ENCODE measurements at places on chromosomes 4 and X. TPM values are rescaled to one million over a fixed set of nuclear protein-coding genes. Genes with fewer than 3 reads are reported as not detected.

DNA sequence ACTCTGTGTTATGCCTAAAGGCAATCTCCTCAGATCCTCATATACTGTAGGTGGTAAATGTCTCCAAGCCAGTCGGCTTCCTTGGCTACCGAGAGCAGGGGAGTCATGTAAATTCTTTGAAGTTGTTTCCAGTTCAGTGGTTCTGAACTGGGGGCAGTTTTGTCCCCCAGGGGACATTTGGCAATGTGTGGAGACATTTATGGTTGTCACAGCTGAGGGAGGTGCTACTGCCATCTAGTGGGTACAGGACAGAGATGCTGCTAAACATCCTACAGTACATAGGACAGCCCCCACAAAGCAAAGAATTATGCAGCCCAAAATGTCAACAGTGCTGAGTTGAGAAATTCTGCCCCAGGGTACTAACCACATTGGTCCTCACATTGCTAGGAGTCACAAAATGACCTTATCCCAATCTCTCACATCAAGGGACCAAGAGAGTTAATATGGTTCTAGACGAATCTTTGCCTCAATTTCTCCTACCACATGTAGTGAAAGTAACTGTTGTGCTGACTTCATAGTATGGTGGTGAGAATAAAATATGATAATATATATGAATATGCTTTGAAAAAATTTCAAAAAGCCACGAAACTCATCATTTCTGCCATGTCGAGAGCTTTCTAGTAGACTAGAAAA lies 104.4 kb upstream of the ARHGAP24 start:
- DNase-seq, result peak; percentile 40

GRCh38 chr4:87060957-87061356 lies 126.1 kb downstream of the AFF1 start:
- no peak for DNase-seq

DNA sequence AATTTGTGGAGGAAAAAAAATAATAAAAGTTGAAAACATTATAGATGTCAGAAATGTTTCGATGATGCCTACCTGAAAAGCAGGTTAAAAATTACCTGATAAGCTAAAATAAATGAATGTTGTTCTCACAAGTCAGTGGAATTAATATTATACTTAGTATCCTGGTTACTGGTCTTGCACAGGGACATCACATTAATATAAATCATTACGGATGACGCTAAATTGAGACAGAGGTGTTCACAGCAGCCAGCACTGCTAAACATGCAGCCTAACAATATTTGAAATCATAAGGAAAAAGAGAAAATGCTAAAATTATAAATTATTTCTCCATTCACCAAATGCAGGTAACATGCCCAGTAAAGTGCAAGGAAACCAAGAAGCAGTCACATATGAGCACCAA lies 1130.0 kb downstream of the STPG2 start:
- no peak for DNase-seq

DNA sequence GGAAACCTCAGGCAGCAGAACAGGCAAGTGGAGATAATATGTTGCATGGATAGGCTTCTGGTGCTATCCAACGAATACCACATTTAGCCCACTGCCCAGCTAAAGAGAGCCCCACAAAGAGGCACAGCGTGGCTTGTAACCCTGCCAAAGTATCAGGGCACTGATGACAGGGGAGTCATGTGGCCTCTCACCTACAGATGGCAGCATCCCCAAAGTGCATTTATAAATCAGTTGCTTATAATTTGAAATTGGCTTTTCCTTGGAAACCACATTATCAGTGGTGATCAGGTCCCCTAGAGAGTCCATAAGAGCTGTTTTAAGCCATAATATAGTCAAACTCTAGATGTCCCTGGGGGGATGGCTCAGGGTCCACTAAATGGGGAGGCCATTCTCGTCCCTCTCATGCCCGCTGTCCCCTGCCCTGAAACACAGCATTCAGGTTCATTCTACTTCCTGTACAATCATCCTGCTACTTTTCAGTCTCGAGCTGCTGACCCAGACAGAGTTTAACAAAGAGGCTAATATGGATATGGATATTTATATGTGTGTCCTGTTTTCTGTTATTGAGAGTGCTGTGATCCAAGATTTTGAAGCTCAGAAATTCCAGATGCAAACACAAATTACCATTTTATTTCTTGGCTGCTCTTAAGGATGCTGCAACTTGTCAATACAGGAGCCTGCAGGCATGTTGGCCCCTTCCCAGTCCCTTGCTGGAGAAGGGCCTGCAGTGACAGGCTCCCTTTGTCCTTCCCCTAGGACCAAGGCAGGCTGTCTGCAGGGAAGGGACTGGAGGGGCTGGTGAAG lies 28.5 kb downstream of the SRPX start:
- DNase-seq, result peak; percentile 29

GRCh38 chr4:11497212-11497806 lies 68.6 kb upstream of the HS3ST1 start:
- DNase-seq, result no peak

- no peak for DNase-seq
Observed at GRCh38 chr4:169219440-169219839, 51.3 kb downstream of the SH3RF1 start.

GRCh38 chr4:71417150-71417549 lies 78.3 kb downstream of the SLC4A4 start:
- no peak for DNase-seq

DNA sequence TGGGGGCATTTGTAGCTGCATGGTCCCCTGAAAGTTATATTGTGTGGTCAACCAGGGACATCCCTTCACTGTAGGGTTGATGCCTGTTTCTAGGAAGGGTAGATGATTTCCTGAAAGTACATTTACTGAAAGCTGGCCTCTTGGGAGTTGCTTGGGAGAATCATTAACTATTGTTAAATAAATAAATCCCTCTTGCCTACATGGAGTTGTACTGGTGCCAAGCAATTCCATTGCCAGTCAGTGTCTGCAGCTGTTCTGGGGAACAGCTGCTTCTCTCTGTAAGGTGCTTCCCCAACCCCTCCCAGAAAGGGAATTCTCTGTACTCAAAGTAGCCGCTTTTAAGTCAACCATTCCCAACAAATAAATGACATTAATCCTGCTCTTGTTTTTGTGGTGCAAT lies 51.1 kb downstream of the C4orf51 start:
- DNase-seq, result no peak

GRCh38 chr4:4320528-4320927 lies 30.5 kb downstream of the ZBTB49 start:
- DNase-seq, result no peak

- no peak for DNase-seq
Observed at GRCh38 chr4:109123951-109124350, 178.5 kb downstream of the COL25A1 start.

GRCh38 chr4:148495463-148495862 lies 53.2 kb upstream of the NR3C2 start:
- DNase-seq, result no peak

- no peak for DNase-seq
Observed at GRCh38 chrX:30309139-30309571, at the start of gene NR0B1. Gene NR0B1, minus strand, starts transcription at chrX:30309390. Its CDS starts 27 bp downstream, at chrX:30309363.

DNA sequence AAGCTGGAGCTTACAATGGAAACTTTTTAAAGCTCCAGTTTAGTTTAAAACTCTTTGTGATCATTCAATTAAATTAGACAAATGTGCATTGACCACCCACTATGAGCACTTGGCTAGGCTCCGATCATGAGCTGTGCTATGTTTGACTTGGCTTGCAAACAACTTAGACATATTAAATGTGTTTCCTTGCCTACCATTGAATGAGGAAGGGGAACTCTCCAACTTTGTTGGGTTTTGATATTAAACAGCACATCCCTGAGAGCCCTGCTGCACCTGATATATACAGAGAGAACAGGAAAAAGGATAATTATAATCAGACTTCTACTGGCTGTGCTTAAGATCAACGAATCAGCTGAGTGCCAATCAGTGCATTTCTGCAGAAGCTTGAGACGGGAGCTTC lies 71.4 kb upstream of the ADGRL3 start:
- no peak for DNase-seq

DNA sequence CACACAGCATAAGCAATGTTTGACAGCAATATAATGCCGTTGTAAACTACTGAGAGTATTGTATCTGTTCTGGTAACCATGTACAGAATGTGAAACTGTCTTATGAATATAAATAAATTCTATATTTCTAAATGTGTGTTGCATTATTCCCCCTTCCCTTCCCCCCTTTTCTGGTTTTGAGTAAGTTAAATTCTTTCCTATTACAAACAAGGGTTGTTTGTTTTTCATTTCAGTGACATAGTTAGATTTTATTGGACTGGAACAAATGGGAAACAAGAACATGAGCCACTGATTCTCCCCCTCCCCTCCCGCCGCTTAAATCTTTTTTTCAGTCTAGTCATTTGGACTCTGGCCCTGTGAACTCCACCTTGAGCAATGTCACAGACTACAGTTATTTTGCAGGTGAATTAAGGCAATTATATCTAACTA lies 69.8 kb downstream of the GPAT3 start:
- DNase-seq, result no peak

- DNase-seq, result no peak
Observed at GRCh38 chrX:127030016-127030748, 210.7 kb downstream of the PRR32 start.

DNA sequence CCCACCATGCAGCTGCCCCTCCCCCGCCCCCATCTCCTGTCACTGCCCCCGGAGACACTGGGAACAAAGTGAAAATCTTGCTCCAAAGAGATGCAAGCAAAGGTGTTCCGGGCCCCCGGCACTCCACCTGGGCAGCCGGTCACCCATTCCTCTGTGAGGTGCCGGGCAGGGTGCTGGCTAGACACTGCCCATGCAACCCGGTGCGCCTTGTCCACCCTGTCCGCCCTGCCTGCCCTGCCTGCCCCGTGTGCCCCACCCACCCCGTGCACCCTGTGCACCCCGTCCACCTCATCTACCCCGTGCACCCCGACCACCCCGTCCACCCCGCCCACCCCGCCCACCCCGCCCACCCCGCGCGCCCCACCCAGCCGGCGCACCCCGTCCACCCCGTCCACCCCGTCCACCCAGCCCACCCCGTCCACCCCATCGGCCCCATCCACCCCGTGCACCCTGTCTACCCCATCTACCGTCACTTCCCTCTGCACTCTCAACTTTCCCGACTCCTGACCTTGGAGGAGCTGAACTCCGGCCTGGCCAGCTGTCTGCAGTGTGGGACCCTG lies 31.9 kb upstream of the FGFR3 start:
- DNase-seq, result no peak

DNA sequence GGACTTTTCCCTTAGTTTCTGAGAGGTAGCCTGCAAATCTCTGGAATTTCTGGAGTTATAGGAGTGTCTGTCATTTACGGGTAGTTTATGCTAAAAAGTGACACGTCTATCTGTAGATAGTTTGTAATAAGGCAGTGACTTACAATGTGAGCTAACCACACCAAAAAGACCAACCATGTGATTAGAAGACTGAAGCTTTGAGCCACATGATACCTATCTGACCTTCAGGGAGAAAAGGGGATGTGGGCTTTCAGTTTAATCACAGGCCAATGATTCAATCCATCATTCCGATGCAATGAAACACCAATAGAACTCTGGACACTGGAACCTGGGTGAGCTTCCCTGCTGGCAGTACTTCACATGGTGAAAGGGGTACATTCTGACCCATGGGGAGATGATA lies 254.6 kb upstream of the GK2 start:
- DNase-seq, result no peak

- DNase-seq, result no peak
Observed at GRCh38 chrX:125151146-125151545, 168.5 kb upstream of the TEX13C start.

- DNase-seq, result no peak
Observed at GRCh38 chr4:26388671-26389070, 67.9 kb downstream of the RBPJ start.

DNA sequence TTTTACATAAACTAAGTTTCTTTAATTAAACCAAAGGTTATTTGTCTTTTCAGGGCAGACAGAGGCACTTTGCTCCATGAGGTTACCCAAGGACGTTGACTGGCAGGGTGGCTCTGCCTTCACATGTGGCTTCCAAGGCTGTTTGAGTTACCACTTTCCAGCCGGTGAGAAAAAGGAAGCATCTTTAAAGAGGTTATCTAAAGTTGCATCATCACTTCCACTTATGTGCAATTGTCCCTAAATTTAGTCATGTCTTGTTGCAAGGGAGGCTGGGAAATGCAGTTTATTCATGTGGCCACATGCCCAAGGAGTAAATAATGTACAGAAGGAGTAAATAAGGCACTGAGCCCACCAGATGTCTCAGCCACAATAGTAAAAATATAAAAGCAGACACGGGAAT lies 29.0 kb upstream of the RAP1GDS1 start:
- peak; percentile 4 for DNase-seq

DNA sequence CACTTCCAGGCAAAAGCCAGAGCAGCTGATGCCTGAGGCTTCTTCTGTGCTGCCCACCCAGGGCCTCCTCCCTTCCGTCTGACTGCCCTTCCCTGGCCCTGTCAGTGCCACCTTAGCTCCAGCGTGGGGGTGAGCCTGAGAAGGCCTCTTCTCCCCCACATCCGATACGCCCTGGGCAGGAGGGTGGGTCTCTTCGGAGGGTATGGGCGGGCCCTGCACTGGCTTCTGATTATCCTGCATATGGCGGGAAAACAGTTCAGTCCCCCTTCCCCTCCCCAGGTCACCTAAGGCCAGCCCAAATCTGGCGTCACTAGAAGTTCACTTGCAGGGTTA lies 256.7 kb downstream of the FBXW7 start:
- DNase-seq, result no peak

GRCh38 chr4:186294160-186294559 lies 28.2 kb downstream of the F11 start:
- DNase-seq, result no peak

- no peak for DNase-seq
Observed at GRCh38 chr4:186885289-186885688, 161.6 kb upstream of the FAT1 start.

GRCh38 chr4:40185830-40186664 lies 10.8 kb upstream of the RHOH start:
- no peak for DNase-seq

DNA sequence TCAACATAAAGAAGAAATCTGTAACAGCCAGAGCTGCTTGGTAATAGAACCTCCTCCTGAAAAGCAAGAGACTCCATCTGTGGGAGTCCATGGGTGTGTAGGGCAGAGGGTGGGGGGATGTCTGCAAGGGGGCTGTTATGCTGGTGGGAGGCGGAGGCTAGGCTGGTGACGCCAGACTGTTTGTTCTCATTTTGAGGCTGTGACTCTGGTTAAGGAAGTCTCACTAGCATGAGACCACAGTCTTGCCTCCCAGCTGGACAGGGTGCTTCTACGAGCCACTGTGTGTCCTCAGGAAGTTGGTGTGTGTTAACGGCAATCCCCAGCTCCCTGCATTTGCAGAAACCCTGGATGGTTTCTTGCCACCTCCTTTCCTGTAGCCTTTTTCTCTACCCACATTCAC lies 79.8 kb downstream of the NSUN7 start:
- DNase-seq, result no peak

Gene PAGE4
- polyA plus RNA-seq, result not detected

Gene PAGE5
- polyA plus RNA-seq, result not detected

Gene TRIM60
- not detected for polyA plus RNA-seq

Gene SHROOM4
- 29.7 TPM for polyA plus RNA-seq

Gene ZNF674
- 2.3 TPM for polyA plus RNA-seq

Gene MAGEA9B
- polyA plus RNA-seq, result not detected

Gene PPEF2
- 0.23 TPM for polyA plus RNA-seq

Gene CCDC160
- not detected for polyA plus RNA-seq

Gene MYL5
- polyA plus RNA-seq, result 14.2 TPM

Gene PTCHD1
- not detected for polyA plus RNA-seq

Gene LRIT3
- polyA plus RNA-seq, result 0.05 TPM

Measured in endothelial cell of umbilical vein (primary cell).